ENCODE measurements at places on chromosomes 5 and 9. TPM values are rescaled to one million over a fixed set of nuclear protein-coding genes. Genes with fewer than 3 reads are reported as not detected.

DNA sequence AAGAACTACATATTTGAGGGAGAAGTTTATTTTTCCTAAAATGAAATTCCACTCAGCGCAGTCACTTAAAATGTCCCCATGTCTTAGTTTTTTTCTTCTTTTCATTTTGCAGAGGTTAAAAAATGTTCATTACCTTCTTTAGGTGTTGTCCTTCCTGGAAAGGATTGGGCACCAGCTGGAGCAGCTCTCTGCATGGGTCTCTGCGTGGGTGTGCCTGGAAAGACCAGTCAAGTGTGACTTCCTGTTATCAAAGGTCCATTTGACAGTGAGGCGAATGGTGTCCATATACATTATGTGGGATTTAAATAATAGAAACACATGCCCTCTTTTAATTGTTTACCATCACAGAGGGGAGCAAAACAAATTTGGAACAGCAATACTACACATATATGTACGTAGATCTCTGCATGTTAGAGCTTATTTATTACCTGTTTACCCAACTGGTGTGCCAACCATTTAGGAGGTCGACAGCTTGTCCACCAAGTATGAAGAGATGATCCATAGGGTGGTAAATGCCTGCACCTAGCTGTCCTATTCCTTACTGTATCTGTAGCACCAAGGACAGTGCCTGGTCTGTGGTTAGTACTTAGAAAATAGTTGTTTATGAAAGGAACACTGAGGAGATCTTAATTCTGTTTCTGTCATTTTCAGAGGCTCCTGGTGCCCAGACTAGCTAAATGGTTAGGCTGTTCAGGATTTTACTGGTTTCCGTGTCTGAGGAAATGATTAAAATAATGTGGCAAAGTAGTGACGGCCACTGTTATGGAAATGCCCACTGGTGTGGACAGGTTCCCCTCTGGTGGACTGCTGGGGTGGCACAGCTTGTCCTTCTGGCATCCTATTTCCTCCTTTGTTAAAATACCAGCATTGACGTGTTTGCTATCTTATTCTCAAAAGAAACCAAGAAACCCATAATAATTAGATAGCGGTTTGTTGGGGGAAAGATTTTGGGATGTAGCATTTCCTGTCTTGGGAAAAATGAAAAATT lies 200.4 kb downstream of the MAST4 start:
- DNase-seq = no peak

Gene SLC23A1
- 0.84 TPM for total RNA-seq

Gene PCDHGA9
- total RNA-seq = 4.0 TPM

- no peak for DNase-seq
Measured at GRCh38 chr5:56052735-56053134, 58.0 kb upstream of the IL6ST start.

- no peak for DNase-seq
Measured at GRCh38 chr5:141488591-141489561, at the start of gene PCDHGC5. Gene PCDHGC5 (plus strand): TSS chr5:141489081. CDS start chr5:141489241, 160 bp downstream.

DNA sequence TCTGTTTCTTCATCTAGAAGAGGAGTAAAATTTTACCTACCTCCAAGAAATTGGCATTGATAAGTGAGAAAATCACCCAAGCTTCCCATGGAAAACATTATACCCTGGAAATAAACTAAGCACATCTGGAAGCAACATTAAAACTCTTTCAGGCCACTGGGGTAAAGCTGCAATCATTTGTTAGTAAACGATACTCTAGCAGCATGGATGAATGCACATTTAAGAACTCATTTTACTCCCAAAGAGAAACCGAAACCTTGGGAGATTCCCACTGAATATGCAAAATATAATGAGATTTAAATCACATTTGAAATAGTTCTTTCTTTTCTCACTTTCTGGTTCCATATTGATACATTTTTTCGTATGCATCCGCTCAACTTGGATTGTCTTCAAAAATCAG lies 467.5 kb downstream of the EFNA5 start:
- no peak for DNase-seq

DNA sequence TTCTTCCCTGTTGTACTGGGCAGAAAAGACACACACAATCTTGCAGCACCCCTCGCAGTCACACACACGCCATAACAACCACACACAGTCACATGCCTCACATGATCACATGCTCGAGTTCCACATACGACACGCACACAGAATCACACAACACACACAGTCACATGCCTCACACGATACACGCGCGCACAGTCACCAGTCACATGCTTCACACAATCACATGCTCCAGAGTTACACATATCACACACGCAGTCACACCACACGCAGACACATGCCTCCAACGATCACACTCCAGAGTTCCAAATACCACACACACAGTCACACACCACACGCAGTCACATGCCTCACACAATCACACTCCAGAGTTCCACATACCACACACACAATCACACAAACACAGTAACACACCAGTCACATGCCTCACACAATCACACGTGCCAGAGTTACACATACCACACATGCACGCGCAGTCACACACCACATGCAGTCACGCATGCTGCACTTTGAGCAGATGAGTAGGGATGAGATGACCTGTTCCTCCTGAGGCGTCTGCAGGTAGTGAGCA lies 49.0 kb upstream of the LRRC14B start:
- no peak for DNase-seq

DNA sequence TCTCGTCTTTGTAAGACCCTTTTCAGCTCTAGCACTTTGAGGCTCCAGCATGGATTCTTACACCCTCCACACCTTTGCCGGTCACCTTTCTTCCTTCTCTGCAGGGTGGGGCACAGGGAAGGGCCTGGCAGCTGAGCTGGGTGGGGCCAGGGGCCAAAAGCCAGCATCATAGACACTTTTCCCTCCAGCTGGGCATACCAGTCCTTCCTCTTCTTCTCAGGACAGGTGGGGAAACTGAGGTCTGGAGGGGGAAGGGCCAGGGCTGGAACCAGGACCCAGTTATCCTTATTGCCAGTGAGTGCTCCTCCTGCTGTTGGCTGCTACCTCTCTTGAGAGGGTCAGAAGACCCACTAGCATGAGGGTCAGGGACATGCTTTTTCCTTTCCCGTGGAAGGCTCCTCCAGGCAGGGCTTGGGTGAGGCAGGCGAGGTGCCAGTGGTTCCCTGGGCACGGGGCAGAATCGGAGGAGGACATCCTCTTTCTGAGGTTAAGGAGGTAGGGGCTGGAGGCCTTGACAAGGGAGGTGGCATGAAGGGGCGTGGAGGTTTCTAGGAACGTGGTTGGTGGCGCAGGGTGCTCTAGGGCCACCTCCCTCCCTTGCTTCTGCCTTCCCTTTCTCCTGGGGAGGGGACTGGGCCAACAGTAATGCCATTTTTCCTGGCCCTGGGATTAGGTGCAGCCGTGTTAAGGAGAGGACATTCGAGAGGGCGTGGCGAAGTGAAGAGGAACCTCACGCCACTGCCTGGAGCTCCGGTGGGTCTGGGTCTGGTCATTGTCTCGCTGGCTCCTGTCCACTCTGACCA lies at the start of gene NDST1:
Gene NDST1, plus strand, starts transcription at position 658 of the 803 bp plus-strand sequence. CDS start 13,124 bp downstream, outside the sequence.
- DNase-seq = no peak

- no peak for DNase-seq
Measured at GRCh38 chr9:20722221-20722620, 38.2 kb downstream of the FOCAD start.

GRCh38 chr5:139391570-139392323 lies 2.0 kb upstream of the MZB1 start:
- no peak for DNase-seq

GRCh38 chr9:33012328-33013069 lies 11.1 kb upstream of the APTX start:
- no peak for DNase-seq

Gene PPP3R2
- not detected for total RNA-seq

DNA sequence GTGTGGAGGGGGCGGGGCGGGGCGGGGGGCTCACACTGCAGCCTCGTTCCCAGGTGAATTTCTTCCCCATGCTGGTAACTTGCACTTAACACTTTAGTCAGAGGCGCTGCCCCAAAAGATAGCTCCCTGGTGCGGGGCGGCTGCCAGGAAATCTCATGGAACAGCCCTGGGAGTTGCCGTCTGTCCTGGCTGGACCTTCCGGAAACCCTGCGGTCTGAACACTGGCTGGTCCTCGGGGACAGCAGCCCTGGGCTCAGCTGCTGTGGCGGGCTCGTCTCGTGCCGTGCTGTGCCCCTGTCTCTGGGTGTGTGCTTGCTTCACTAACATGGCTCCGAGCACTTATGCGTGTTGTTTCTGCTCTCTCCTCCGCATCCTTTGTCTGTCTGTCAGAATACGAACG lies 25.8 kb downstream of the PTGES2 start:
- no peak for DNase-seq

Gene OLFML2A
- total RNA-seq = 10.8 TPM

- DNase-seq = no peak
Measured at GRCh38 chr5:153209016-153209415, 281.5 kb upstream of the GRIA1 start.
